ENCODE measurements at places on chromosomes 4 and X.

GRCh38 chr4:74005528-74005927 is 7.1 kb upstream of the CXCL5 start:
- peak; percentile 43 for DNase-seq

DNA sequence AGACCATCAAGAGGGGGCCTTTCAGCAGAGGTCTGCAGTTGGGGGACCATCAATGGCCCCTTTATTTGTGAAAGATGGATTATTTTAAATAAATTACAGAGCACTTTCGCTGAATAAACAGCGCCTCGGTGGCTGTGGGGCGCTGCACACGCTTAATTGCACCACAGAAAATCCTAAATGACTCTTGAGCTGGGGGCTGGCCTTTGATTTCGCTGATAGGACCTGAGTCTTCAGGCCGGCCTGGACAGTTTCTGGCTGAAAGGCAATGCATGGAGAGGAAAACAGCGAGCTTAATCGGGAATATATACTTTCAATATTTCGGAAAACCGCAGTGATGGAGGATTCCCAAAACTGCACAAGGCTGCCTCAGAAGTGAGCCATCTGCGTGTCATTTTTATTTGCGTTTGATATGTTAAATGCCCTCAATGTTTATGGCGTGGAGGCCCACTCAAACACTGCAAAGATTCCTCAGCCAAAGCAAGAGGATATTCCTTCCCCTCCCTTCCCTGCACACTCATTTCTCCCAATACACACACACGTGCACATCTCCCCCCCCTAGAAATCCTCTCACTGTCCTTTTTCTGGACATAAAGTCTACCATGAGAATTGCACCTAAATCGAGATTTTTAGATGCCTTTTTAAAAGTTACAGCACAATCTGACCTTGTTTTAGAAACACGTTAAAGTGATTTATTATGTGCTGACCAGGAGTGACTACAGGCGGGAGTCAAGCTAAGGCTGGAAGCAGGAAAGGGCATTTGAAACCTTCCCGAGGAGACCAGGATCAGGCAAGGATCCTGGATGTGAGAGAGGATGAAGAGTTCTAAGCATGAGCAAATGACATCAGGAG is 340.7 kb downstream of the RAB28 start:
- no peak for DNase-seq

DNA sequence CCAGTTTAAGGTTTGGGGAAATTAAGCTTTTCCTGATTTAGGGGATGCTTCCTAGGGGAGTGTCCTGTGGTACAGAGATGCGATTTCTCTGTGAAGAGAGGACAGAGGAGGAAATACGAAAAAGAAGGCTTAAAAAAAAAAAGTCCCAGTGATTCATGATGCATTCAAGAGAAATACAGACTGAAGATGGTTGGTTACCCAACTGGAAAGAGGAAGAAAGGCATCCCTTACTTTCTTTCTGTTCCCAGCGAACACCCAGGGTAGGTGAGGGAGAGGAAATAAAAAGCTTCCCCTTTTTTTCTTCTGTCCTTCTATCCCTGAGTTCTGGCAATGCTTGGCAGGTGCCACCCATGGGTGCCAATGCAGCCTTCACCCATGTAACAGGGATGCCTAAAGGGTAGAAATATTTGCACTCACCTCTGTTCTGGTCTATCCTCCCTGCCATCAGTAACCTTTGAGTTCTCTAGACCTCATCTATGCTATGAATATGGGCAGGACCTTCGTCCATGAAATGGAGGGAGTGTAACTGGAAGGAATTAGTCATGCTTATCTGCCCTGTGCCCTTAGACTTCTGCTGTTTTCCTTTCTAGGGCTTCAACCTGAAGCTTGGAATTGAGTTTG is 230.1 kb upstream of the GALNTL6 start:
- no peak for DNase-seq

DNA sequence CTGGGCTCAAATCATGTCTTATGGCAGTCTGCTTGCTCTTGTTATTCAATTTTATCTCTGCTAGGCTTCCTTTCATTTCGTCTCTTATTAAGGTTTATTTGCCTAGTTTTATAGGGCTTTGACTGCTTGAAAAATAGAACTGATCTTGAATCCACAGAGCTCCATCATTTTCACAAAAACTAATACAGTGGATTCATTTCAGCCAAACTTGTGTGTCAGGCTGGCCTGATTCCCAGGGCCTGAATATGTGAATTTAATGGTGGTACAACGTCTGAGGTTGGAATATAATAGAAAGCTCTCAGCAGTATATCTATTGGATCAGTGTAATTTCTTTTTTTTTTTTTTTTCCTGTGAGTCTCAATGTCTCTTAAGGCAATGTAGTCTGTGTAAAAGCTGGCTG is 123.3 kb downstream of the POU4F2 start:
- no peak for DNase-seq

DNA sequence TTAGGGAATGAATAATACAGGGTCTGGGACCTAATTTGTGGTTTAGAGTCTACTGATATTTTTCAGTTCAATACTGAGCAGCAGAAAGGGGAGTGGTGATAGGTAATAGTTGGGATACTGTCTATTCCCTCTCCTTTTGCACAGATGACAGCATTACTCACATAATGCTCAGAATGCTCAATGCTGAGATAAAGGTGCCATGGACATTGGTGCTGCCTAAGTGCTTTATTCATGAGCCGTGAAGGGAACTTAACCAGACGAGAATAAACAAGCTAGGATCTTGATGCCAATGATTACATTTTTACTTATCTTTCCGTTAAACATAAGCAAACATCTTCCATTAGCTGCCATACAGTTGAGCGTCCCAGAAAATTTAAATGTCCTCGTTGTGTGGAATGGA is 75.6 kb downstream of the STK32B start:
- no peak for DNase-seq

- DNase-seq, result peak; percentile 70
Measured at GRCh38 chr4:159823743-159824142, 720.9 kb downstream of the RAPGEF2 start.

GRCh38 chr4:37821953-37822605 is 4.4 kb upstream of the PGM2 start:
- DNase-seq, result no peak

- DNase-seq, result no peak
Measured at GRCh38 chr4:165378745-165379677, at the start of gene CPE. Gene CPE (plus strand): TSS chr4:165379008. CDS start chr4:165379222, 214 bp downstream.

GRCh38 chr4:25842229-25842845 is 20.5 kb downstream of the SEL1L3 start:
- no peak for DNase-seq

DNA sequence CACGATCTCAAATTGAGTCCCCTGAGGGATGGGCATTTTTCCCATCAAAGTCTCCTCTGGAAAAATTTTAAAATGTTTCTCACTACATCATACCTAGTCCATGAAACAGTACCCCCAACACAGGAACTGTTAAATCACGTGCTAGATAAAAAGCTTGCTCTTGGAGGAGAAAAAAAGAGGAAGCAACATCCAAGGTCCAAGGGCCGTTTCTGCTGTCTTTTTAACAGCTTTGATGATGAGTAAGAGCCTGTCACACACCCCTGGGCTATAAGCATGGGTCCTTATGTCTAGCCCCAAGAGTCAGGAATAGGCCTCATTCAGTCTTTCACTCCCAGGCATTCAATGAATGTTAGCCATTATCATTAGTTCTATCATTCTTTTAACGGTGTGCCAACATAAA is 128.9 kb downstream of the SH3KBP1 start:
- no peak for DNase-seq

DNA sequence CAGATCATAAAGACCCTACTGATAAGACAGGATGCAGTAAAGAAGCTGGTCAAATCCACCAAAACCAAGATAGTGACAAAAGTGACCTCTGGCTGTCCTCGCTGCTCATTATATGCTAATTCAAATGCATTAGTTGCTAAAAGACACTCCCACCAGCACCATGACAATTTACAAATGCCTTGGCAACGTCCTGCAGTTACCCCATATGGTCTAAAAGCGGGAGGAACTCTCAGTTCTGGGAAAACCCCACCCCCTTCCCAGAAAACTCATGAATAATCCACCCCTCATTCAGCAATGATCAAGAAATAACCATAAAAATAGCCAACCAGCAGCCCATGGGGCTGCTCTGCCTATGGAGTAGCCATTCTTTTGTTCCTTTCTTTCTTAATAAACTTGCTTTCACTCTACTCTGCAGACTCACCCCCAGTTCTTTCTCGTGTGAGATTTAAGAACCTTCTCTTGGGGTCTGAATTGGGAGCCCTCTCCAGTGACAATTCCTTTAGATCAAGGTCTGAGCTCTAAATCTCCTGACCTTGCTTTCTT is 217.1 kb upstream of the STS start:
- DNase-seq, result no peak

GRCh38 chr4:47617607-47618006 is 132.5 kb downstream of the ATP10D start:
- DNase-seq, result no peak

DNA sequence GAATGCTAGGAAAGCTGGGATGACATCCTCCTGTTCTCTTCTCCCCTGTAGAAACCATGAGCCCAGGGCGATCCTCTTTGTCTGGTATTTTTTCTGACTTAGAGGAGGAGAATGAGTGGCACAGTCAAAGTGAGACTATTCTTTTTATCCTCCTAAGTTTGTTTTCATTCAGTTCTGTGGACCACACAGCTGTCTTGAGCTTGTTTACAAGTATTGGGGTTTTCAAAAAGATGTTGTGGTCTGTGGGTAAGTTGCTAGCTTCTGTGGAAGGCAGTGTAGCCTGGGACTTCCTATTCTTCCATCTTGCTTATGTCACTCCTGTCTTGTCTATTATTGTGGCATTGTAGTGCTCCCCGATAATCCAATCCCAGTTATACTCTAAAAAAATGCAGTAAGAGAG is 223.0 kb downstream of the PAPSS1 start:
- no peak for DNase-seq
